Stimulated activated CD4-positive, alpha-beta T cell treated with anti-CD3 and anti-CD28 coated beads, Interleukin-12 subunit alpha, Interleukin-12 subunit beta, amount 100 ng/mL, for 24 hours (primary cell): ENCODE measurements at places on chromosomes 7 and 10.

GRCh38 chr10:68997211-68997610, 8.6 kb downstream of the KIFBP start:
- DNase-seq: no peak

DNA sequence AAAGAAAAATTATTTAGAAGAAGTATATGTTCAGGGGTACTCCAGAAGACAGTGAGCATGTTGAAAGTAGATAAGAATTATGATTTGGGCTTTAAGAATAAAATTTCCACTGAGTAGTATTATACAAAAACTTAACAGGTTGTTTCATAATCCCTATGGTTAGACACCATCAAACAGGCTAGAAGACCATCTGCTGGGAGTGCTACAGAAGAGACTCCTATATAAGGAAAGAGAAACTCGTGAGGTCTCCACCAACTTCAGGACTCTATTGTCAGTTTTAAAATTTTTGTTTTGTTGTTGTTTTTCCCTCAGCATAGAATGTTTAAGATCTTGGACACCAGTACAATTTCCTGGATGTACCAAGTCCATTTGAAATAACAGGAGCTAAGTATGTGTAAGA, 13.1 kb downstream of the DNAJC1 start:
- DNase-seq: no peak

DNA sequence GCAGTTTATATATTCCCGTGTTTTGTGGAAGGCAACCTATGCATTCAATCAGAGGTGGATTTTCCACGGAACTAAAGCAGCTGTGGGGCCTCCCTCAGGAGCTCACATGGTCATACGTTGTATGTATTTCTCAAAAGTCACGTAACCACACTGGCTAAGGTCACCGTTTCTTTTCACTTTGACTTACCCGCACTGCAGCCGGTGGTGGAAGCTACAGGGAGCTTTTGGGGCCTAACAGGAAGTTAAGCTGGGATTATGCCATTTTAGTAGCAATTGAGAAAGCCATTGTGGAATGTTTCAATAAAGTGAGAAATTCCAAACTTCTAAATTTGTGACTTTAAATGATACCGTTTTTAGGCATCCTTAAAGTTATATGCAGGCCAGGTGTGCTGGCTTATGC, 111.2 kb upstream of the KLF6 start:
- no peak for DNase-seq

GRCh38 chr7:43004082-43004481, 71.9 kb downstream of the MRPL32 start:
- DNase-seq: no peak

- DNase-seq: no peak
Measured at GRCh38 chr7:26584326-26584725, 280.1 kb downstream of the SKAP2 start.

GRCh38 chr10:94062611-94063010, 68.9 kb downstream of the PLCE1 start:
- no peak for DNase-seq

GRCh38 chr10:61606959-61607907, 55.5 kb upstream of the CABCOCO1 start:
- no peak for DNase-seq
